ENCODE measurements at places on chromosomes 1 and 21.

DNA sequence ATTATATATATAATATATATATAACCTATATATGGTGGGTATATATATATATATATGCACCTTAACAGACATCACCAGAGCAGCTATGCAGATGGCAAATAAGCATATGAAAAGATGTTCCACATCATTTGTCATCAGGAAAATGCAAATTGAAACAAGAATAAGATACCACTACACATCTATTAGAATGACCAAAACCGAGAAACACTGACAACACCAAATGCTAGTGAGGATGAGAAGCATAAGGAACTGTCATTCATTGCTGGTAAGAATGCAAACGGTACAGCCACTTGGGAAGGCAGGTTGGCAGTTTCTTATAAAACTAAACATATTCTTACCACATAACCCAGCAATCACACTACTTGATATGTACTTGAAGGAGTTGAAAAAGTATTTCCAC, 219.8 kb upstream of the PRMT6 start:
- no peak for DNase-seq

DNA sequence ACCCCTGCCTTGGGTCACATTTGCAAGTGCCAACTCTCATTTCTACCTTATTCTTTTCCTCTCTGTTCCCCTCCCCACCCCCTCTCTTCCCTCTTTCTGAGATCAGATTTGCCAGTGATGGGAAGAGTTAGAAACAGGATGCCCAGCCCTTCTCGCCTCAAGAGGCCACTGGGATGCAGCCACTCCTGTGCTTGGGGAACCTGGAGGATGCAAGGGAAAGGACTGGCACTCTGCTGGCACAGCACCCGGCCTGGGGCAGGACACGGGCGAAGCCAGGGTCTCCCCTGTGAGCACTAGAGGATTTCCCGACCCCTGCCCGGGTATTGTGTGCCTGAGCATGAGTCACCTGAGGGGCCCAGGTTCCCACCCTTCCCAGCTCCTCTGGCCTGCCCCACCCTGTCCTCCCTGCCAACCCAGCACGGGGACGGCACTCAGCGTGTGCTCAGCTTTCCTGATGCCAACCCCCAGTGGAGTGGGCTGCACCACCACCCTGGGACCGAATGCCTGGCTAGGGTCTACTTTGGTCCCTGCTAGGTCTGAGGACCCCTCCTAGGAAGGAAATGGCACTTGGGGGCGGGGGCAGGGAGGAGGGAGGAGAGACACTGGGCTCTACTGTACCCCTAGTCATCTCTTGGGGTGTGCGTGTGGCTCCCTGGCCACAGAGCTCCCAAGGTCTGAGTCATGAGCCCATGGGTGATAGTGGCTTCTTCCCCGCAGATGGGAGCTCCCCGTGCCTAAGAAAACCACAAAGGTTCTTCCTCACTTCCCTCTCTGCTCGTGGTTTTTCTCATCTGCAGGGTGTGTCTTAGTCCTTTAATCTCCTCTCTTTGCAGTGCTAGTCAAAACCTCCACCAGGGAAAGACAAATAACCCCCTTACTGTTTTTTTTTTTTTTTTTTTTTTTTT, 12.4 kb downstream of the LMNA start:
- DNase-seq = peak; percentile 96

- no peak for DNase-seq
Observed at GRCh38 chr1:180949616-180950000, 36.9 kb downstream of the KIAA1614 start.

DNA sequence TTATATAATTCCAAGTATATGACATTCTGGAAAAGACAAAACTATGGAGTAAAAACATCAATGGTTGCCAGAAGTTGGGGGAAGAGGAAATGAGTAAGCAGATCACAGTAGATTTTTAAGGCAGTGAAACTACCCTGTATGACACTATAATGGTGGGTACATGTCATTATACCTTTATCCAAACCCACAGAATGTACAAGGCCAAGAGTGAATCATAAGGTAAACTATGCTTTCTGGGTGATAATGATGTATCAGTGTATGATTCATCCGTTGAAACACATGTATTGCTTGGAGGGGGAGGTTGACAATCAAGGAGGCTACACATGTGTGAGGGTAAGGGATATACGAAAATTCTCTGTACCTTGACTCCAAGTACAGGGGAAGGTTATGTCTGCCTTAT, 862.7 kb downstream of the PLA2G4A start:
- DNase-seq = peak; percentile 98

DNA sequence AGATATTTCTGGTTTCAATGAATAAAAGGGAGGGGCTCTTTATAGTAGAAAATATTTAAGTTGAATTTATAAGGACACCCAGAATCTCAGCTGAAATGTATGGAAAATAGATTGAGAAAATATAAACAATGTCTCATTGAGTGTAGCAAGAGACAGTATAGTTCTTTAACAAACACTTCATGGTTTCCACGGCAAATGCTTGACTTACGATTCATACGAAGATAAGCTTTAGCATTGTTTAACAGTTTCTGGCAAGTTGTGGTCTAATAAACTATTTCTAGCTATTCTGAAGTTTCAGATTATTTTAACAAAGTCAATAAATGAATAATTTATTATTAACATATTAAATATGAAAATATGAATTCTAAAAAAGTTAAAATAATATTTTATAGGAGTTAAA, 1419.4 kb downstream of the KCNT2 start:
- DNase-seq = peak; percentile 58

DNA sequence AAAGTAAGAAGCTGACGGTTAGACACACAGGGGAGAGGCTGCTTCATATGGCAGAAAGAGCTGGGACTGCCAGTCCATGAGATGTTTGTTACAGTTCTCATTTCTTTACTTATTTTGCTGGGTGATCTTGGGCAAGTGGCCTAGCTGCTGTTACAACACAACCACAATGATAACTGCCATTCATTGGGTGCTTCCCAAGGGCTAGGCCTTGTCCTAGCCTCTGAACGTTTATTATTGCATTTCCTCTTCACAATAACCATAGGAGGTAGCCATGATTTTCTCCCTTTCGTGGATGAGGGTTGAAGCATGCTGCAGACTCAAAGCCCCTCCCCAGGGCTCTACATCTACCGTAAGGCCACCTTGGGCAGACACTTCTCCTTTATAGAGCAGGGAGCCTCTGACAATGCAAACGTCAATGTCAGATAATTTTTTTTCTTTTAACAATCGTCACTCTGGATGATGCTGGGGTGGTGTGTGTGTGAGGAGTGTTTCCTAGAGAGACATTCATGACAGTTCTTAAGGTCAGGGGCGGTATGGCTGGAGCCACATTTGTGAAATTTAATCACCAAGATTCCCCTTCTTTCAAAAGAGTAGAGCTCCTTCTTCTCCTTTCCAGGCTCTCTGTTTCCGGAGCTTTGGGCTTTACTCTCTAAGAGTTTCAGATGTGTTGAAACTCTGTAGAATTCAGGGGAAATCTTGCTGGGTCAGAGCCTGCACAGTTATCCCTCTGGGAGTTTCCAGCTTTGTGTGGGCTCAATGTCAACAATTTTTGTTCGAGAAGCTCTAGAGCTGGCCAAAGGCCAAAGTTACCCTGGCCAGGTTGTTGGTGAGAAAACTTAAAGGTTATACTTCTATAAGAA, 138.5 kb upstream of the SGIP1 start:
- DNase-seq = no peak

- peak; percentile 100 for DNase-seq
Observed at GRCh38 chr1:64917328-64917861, 49.0 kb downstream of the JAK1 start.

DNA sequence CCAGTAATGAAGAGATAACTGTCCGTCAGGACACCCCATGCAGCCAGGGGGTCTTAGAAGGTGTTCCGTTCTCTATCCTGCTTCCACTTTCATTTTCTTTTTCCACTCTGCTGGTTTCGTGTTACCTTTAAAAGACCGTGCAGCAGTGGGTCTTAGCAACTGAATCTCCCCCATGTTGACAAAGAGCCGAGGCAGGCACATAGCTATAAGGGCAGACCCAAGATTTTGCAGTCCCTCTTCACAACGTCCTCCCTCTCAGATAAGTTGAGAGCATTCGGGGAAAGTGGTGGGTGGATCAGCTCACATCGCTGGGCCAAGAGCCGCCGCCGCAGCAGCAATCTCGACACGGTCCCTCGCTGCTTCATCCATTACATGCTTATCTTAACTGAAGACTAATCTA, 355.5 kb downstream of the LMO4 start:
- peak; percentile 23 for DNase-seq

GRCh38 chr1:45512641-45513054, 9.0 kb downstream of the PRDX1 start:
- peak; percentile 51 for DNase-seq

GRCh38 chr1:191151321-191151807, 673.7 kb upstream of the BRINP3 start:
- no peak for DNase-seq

DNA sequence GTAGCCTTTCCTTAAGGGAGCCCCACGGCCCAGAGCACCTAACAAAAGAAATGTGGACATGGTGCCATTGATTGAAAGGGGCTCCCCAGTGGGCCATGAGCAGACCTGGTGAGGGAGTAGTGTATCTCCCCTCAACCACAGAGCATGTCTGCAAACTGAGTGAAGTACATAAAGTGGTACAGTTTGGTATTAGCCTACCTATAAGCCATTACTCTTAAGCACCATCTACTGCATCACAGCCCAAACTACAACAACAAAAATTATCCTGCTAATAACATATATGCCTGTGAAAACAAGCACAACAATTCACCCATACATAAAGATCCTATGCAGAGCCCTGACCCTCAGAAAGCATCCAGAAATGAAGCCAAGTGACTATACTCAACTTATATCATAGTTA, 407.8 kb downstream of the PTPRC start:
- no peak for DNase-seq

GRCh38 chr1:87812871-87813577, 484.3 kb downstream of the LMO4 start:
- DNase-seq = peak; percentile 16

GRCh38 chr1:236568285-236568894, 35.9 kb downstream of the HEATR1 start:
- peak; percentile 38 for DNase-seq

GRCh38 chr1:245277276-245277675, 122.5 kb downstream of the KIF26B start:
- DNase-seq = no peak

DNA sequence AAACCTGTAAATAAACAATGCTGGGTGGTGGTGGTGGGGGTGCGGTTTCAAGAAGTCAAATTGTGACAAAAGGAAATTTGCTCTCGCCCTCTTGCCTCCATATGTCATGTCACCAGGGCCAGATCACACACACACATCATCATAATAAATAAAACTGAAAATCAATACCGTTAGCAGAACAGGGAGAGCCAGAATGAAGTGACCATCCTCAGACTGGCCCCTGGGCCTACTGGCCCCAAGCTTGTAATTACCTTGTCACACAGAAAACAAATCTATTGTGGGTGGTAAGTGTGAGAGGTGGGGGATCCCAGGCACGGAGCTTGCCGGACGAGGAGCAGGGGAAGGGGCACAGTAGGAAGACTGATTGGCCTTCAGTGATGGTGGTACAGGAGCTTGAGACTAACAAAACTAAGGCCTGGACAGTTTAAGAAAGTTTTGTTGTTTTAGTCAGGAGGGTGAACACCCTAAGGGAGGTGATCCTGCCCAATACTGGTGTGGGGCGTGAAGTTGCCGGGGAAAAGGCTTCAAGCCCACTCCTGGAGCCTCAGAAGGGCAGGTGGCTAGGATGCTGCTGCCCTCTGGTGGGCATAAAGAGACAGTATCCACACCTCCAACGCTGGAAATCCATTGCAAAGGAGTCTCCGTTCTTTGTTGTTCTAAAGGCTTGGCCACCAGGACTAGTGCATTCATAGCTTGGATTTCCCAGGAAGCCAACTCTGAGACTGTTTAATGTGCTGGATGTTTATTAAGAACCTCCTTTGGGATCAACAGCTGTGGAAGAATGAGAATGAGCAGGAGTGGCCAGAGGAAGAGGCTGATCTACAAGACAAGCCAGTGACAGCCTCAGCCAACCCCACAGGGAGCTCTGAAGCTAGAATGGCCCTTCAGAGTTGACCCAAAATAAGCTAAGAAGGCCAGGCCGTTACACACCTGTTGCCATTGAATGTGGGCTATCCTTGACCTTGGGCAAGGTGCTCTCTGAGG, 8.1 kb upstream of the C1orf216 start:
- DNase-seq = peak; percentile 53

DNA sequence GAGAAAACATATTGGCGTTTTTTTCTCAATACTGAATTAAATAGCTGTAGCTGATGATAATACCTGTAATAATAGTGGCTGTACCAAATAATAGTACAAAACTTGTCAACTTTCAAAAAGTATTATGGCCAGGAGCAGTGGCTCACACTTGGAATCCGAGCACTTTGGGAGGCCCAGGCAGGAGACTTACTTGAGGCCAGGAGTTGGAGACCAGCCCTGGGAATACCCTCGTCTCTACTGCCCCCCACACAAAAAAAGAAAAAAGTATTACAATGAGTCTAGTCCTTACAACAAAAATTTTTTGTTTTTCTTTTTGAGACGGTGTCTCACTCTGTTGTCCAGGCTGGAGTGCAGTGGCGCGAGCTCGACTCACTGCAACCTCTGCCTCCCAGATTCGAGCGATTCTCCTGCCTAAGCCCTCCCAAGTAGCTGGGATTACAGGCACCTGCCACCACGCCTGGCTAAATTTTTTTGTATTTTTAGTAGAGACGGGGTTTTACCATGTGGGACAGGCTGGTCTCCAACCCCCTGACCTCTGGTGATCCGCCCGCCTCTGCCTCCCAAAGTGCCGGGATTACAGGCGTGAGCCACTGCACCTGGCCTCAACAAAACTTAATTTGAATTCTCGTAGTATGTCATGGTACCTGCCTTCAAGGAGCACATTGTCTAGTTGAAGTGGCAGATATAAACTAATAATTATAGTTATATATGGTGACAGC, 1.4 kb downstream of the RBBP4 start:
- DNase-seq = no peak

DNA sequence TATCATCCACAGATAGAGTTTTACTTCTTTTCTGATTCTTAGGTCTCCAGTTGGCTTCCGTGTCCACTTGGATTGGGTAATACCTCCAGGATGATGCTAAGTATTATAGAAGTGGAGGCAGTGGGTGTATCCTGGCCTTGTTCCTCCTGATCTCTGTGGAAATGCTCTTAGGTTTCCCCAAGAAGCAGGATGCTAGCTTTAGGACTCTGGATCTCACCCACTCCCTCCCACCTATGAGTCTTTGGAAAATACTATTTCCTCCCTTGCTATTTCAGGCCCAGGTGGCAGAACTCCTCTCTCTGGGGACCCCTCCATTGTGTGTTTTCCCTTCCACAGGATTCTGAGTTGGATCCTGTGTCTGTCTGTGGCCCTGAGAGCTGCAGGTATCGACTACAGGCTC, 86.7 kb downstream of the SIM2 start:
- DNase-seq = no peak

Measured in fibroblast of skin of right biceps (primary cell).